CD4-positive, alpha-beta T cell treated with Interleukin-4 for 1 hour (primary cell): ENCODE measurements at places on chromosomes 16 and 17.

DNA sequence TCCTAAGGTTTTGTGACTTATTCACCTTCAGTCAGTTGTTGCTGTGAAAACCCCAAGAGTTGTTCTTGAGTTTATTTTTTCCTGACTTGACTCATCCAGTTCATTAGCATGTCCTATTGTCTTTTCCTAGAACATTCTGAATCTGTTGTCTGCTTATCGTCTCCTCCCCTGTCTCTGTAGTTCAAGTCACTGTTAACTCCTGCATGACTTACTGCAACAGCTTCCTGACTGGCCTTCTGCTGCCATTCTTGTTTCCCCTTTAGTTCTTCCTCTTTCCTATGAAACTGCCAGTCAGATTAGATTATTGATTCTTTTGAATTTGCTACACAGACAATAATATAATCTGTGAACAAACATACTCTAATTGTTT lies 161.5 kb downstream of the FTO start:
- no peak for DNase-seq

GRCh38 chr16:68548947-68549346 lies 9.9 kb downstream of the ZFP90 start:
- DNase-seq = peak; percentile 38

DNA sequence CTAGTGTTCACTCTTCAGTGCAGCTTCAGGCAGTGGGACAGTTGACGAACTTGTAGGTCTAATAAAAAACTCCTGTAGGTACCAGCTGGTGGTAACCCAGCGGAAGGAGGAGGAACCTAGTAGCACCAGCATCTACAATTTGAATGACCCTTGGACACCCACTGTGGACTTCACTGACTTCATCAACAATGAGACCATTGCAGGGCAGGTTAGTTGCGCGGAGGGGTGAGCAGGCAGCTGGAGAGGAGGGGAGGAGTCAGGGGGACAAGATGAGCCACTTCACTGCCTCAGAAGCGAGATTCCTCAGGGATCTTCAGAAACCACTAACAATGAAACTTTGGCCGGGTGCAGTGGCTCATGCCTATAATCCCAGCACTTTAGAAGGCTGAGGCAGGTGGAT lies 22.3 kb downstream of the AOC3 start:
- no peak for DNase-seq

GRCh38 chr17:27038676-27039075 lies 255.2 kb upstream of the WSB1 start:
- DNase-seq = no peak

DNA sequence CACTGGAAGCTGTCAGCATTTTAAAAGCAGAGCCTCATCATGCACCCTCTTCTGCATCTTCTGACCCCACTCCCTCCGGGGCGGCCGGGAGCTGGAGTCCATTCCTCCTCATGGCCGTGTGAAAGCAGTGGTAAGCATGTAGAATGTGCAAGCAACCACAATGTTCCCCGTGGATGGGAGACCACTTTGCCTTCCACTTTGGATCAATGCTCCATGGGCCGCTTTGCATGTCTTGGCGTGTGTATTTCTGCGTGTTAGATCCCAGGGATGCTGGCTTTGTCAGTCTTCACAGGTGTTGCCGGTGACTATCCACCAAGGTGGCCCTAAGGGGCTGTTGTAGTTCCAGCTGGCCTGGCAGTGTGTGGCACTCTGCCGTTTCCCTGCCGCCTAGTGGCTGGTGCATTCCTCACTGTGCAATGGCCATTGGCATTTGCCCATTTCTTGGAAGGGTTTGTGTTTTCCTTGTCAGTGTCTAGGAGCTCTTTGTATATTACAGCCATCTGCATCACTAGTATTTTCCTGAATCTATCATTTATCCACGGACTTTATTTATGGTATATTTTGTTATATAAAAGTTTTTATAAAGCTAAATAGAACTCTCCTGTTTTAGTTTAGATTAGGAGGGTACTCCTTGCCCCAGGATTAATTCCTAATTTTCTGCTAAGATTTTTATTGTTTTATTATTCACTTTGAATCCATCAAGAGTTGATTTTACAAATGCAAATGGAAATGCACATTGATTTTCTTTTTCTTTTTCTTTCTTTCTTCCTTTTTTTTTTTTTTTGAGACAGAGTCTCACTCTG lies 5.8 kb upstream of the ALDH3A1 start:
- no peak for DNase-seq

- DNase-seq = no peak
Measured at GRCh38 chr17:71292006-71292405, 828.8 kb upstream of the SOX9 start.

DNA sequence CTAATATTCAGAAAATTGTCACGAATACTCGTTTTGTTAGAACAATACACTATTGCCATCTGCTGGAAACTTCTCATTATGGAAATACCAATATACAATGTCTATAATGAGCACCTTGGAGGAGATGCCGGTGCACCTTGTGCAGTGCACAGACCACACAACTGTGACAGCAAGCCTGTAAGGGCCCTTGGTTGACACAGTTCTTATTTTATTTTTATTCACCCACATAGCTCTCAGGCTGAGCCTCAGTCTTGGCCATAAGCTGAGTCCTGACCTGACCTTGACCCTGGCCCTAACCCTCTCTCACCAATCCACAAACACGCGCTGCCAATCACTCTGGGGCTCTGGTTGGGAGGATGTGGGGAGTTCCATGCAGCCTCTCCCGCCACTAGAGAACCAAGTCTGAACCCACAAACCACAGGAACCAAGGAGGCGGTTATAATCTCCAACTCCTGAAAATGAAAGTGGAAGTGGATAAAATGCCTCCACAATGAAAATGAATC lies 7.6 kb downstream of the AIPL1 start:
- DNase-seq = peak; percentile 61

DNA sequence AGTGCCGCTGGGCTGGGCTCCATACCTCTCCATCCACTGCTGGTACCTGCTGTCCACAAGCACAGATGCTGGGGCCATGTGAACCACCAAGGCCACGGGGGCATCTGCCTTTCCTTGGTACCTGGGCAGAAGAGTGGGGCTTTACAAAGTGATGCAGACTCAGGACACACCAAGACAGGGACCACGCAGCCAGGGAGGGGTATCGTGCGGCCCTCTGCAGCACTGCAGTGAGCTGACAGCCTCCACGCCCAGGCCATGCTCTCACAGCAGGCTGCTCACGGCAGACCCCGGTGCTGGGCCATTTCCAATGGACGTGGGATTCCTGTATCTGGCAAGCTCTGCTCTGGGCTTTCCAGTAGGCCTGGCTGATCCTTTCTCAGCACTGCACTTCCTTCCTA lies 14.4 kb downstream of the ELAC2 start:
- DNase-seq = no peak

- DNase-seq = no peak
Measured at GRCh38 chr16:15972046-15972868, 22.8 kb downstream of the ABCC1 start.

GRCh38 chr16:53094013-53094630 lies 39.3 kb downstream of the CHD9 start:
- peak; percentile 44 for DNase-seq

- DNase-seq = peak; percentile 22
Measured at GRCh38 chr17:16304830-16305229, 48.4 kb downstream of the CENPV start.

DNA sequence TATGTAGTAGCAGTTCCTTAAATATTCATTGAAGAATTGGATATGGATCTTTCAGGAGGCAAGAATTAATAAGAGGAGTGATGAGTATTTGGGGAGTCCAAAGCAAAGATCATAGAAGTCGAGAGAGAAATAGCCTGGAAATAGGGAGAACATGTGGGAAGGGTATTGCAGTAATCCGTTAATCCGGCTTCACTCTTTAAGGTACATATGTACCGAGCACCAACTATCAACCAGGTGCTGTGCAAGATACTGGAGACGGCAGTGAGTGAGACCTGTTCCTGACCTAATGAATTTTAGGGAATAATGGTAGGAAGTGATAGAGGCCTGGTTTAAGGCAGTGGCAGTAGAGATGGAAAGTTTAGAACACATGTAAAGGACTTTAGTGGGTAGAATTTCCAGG lies 1.1 kb downstream of the ELP5 start:
- no peak for DNase-seq
